Right ventricle myocardium superior (tissue), 1 donor: ENCODE measurements at places on chromosomes 5 and 9.

- DNase-seq: no peak
Observed at GRCh38 chr9:111178331-111179055, 140.2 kb upstream of the LPAR1 start.

DNA sequence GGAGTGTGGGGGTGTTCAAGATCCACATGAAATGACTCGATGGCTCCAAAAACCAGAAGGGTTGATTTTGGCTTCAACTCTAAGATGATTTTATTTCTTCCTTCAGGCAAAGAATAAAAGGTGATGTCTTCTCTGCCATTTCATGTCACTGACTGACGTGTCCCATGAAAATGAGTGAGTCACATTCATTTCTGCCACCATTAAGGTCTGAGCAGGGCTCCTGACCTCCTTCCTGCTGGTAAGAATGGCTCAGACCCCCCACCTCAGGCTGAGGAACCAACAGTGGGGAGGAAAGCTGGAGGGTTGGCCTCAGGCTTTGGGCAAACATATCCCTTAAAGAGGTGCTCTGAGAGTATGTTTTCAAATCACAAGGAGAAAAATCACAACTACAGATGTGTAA, 53.9 kb upstream of the ZNF354A start:
- no peak for DNase-seq

- peak; percentile 97 for DNase-seq
Observed at GRCh38 chr5:132215329-132215728, 12.3 kb downstream of the P4HA2 start.

DNA sequence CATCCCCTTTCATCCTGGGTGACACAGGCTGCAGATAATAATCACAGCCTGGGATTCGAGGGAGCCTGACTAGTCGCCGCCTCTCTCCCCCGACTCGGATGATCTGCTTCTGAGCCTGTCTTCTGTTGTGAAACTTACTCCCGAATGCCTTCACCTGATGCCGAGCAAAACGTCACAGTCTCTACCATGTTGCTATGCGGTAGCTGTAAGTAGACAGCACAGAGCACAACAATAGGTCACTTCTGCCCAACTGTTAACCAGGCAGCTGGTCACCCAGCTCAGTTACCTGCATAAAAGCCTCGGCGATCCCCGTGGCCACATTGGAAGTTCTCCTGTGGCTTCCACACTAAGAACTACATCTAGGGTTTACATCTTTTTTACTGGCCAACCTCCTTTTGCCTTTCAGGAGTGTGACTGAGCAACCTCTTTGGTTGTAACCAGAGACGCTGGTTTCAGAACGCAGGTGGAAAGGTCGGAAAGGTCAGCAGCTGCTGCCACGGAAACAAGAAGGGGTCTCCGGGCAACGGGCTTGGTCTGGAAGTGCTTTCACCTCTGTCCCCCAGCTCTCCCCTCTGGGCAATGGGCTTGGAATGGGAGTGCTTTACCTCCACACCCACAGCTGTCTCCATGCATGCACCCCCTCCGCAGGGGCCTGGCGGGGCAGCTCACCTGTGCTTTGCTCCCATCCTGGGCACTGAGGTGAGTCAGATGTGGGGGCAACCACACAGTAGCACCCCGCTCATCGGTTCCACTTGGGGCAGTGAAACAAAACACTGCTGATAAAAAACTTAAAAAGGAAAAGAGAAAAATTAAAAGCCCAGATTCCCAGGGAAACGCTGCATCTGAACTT, 7.6 kb upstream of the PPP1R26 start:
- no peak for DNase-seq

DNA sequence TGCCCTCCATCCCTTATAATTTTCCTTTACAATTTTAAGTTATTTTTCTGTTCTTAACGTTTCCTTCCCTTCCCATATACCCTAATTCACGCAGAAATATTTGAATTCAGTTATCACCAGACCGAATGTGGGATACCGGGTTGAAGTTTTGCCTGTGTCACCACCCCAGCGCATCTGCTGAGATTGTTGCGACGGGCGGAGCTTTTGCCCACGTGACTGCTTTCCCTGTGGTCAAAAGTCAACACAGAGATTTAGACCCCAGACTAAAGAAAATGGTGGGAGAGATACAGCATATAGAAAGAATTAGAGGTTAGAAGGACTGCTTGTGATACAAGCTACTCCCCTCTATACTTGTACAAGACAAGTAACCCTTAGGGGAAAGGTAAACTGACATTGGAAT, 326.4 kb upstream of the CTNND2 start:
- DNase-seq: no peak

DNA sequence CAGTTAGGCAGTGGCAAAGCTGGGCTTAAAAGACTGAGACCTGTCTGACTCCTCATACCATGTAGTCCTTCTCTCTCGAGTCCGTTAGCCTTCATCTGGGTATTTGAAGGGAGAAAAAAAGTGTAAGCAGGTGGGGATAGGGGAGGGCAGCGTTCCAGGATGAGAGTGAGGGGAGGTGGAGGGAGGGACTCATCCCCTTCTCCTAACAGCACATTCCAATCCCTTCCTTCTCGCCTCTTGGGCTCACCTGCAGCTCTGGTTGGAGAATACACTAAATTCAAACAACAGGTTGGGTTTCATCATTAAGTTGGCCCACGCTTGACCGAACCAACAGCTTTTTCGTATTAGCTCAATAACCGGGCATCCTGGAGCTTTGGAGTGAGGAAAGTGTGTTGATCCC, 3.6 kb downstream of the NEURL1B start:
- DNase-seq: no peak

DNA sequence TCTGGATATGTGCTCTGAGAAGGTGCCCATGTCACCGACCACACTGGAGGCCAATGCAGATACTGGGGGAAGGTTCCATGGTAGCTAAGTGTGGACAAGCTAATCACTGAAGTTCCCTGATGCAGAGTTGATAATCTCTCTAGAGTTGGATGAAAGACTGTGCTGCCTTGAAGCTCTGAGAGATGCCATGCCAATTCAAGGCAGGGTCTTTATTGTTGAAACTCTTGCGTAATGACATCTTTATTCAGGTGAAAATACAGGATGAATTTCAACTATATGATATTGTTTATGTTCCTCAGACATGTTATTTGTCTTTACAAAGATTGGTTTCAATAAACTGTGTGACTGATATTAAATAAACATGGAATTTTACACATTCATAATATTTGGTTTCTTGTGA, 167.6 kb upstream of the TMEM161B start:
- DNase-seq: no peak

- DNase-seq: no peak
Observed at GRCh38 chr9:89667726-89668125, 62.9 kb downstream of the GADD45G start.

GRCh38 chr5:156154757-156155156, 172.2 kb upstream of the SGCD start:
- no peak for DNase-seq

DNA sequence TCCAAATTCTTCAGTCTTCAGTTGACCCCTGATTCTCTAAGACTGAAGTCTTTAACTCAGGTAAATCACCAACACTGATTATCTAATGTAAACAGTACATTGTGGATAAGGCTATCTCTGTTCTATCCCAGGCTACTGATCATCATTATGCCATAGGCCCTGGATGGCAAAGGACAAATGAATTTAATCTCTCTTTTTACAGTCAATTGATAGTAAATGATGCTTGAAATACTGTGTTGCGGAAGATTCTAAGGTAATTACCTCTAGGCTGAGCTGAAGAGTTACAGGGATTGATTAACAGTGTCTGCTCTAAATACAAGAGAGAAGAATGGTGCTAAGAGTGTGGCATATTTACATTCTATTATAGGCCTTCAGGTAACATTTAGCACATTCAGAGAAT, 264.7 kb downstream of the ACTL7B start:
- no peak for DNase-seq

GRCh38 chr5:80437326-80437725, 29.5 kb downstream of the ZFYVE16 start:
- DNase-seq: no peak

DNA sequence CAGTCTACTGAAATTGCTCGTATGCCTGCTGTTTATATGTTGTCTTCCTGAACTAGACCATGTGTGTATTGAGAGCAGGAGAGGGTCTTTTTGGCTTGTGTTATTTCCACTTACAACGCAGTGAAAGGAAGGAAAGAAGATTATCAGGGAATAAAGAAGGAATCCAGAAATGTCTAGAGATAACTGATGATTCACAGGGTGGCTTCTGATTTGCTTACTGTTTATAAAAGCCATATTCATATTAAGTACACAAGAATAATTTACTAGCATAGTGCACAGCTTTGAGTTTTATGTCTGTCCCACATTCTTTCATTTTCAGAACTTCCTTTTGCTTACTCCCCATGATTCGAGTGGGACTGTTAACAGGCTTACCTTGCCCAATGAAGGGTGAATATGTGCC, 72.1 kb downstream of the PRLR start:
- DNase-seq: no peak

GRCh38 chr5:143153332-143154119, 250.0 kb downstream of the NR3C1 start:
- DNase-seq: peak; percentile 82

- peak; percentile 63 for DNase-seq
Observed at GRCh38 chr9:126589349-126589748, 24.4 kb upstream of the LMX1B start.

GRCh38 chr9:89922099-89922498, 317.3 kb downstream of the GADD45G start:
- no peak for DNase-seq

DNA sequence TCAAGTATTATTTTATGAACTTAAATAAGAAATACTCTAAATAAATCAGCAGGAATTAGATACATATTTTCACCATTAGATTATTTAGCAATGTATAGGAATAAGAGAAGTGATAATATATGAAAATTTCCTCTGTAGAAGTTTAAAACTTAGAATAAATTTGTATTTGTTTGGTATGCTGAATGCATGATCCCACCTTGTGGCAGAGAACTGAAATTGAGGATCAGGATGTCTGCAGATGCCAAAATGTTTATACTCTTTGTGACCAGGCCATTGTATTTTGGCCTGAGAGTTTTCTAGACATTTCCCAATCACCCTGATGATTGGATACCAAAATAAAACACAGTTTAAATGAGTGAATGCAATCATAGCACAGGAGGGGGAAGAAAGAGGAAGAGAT, 6.3 kb downstream of the TYRP1 start:
- no peak for DNase-seq

- DNase-seq: peak; percentile 70
Observed at GRCh38 chr9:130927995-130928900, 10.8 kb downstream of the FIBCD1 start.

DNA sequence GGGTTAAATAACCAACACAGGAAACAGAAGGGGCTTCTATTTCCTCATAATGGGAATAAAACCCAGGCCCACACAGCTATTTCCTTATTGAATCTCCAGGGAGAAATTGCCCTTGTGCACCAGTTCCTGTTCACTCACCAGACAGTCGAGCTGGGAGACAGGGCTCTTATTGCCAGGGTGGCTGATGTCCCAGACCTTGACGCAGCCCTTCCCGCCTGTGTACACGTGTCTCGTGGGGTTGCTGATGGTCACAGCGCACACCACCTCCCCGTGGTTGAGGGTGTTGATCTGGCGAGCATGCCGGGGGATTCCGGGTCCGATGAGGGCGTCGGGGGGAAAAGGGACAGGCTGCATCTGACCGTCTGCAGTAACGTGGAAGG, 96.5 kb downstream of the TLE1 start:
- DNase-seq: peak; percentile 57

- DNase-seq: peak; percentile 81
Observed at GRCh38 chr5:159878988-159879471, 37.3 kb upstream of the ADRA1B start.

DNA sequence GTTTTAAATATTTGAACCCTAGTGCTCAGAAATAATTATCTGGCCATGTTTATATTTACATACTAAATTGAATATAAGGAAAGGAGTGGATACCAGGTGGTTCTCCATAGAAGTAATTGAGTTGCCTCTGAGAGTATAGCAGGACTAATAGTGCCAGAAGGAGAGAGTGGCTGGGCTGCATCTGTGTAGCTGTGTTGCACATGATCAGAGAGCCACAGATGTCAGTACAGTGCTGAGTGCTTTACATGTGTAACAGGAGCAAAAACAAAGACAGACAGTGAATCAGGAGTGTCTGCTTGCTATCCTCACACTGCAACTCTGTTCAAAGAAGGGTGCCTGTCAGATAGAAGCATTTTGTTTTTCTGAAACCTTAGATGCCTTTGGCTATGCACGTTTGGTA, 353.9 kb upstream of the PAPPA start:
- DNase-seq: no peak

GRCh38 chr5:131635684-131636572, 899 bp upstream of the RAPGEF6 start:
- peak; percentile 59 for DNase-seq

GRCh38 chr5:146762830-146763229, 115.7 kb downstream of the PPP2R2B start:
- DNase-seq: no peak

DNA sequence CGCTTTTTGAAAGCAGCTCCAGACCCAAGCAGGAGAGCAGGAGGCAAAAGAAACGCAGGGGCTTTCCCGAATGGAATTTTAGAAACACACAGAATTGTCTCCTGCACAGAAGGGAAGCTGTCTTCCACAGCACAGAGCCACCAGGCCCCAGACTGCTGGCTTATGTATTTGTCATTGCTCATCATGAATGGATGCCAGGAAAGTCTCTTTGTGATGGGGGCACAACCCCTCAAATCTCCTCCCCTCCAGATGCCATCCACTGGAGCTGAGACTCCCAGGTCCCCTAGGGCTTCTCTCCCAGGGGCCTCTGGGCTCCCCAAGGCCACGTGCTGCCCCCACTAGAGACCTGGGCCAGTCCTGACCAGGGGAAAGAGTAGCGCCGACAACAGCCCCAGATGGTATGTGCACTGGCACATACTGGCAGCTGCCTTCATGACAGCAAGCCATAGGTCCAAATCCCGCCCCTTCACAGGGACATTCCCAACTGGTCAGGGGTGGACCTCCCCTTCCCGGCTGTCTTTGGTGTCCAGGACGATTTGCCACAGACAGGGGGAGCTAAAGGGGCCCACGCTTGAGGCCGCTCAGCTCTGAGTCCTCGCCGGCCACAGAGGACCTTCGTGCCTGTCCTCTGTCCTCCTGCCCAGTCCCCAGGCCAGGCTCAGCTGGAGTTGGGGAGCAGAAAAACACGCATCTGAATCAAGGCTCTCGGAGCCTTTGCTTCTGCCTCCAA, 127.8 kb downstream of the KCNIP1 start:
- no peak for DNase-seq

- DNase-seq: no peak
Observed at GRCh38 chr5:176413255-176413565, 3.1 kb downstream of the CLTB start.

- no peak for DNase-seq
Observed at GRCh38 chr5:121667292-121667691, 184.4 kb upstream of the FTMT start.

DNA sequence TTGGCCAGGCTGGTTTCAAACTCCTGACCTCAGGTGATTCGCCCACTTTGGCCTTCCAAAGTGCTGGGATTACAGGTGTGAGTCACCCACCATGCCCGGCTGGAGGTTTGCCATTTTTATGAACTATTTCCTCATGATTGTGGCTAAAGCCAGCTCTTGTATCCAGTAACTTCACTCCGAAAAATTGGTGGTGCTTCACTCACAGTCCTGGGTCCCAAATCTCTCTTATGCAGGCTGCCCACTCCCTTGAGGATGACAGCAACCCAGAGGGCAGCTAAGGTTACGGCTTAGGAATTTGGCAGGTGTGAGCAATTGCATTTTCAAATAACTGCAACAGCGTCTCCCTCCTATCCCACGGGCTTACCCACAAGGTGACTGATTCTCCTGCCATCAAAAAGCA, 23.4 kb upstream of the FUBP3 start:
- no peak for DNase-seq

- peak; percentile 48 for DNase-seq
Observed at GRCh38 chr5:57494104-57495098, 11.8 kb upstream of the ACTBL2 start.
